NCI-H1092 (cell line): ENCODE measurements at places on chromosomes 3 and 15.

- no peak for DNase-seq
These were observed 394.9 kb upstream of the CFAP20DC start for GRCh38 chr3:59444676-59445075.

GRCh38 chr15:94177112-94177511 lies 54.2 kb upstream of the MCTP2 start:
- no peak for DNase-seq

GRCh38 chr3:39103791-39104552 lies 3.5 kb downstream of the GORASP1 start:
- DNase-seq = no peak

GRCh38 chr15:66923438-66923881 lies 141.9 kb upstream of the SMAD3 start:
- no peak for DNase-seq

DNA sequence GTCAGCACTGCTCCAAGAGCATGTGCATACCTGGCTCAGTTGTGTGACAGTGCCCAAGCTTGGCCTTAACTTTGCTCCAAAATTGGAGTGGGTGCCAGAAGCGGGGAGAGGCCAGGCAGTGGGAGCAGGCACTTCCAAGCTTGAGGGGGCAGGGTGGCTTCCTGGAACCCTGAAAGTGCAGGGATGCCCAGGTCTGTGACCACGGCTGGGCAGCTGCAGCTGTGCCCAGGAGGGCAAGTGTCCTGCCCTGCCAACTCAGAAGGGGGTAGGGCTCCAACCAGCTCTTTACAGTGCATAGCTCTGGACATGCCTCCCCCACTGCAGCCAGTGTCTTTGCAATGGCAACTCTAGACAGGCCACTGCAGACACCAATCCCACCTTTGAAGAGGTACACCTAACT lies 478.6 kb downstream of the OTOL1 start:
- DNase-seq = no peak

DNA sequence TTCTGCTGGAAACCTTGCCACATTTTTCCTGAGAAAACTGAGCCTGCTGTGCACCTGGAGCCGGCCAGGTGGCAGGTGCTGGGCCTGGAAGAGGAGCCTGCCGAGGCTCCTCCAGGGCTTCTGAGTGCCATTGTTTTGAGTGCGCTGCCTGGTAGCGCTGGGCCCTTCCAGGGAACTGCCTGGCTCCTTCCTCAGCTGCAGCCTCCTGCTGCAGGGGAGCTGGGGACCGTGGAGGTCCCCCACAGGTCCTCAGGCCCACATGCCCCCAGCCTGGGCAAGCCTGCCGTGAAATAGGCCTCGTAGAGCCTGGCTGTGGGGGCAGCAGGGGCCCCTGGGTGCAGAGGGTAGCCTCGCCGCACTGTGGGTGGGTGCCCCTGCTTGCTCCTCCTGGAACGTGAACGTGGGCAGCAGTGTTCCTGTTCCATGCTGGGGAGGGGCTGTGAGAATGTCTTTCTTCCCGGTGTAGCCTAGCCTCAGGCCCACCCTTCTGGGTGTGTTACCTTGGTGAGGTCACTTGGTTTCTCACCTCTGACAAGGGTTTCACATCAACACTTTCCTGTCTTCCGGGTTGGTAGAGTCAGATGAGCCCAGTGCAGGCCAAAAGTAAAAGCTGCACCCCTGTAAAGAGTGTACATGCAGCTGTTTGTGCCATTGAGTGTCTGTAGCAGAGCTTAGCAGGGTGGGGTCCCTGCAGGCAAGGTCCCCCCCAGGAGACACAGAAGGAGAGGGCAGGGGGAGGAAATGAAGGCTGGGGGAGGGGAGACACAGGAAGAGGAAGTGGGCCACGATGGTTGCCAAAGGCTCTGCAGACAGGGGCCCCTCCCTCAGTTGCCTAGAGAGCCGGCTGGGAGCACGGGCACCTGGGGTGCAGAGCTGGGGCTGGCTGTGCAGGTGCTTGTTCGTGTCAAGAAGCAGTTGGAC lies 34.5 kb downstream of the KLF13 start:
- DNase-seq = peak; percentile 8

- no peak for DNase-seq
These were observed 4.5 kb downstream of the OR5K2 start for GRCh38 chr3:98501863-98502576.

GRCh38 chr15:67690936-67691335 lies 134.4 kb upstream of the SKOR1 start:
- no peak for DNase-seq

DNA sequence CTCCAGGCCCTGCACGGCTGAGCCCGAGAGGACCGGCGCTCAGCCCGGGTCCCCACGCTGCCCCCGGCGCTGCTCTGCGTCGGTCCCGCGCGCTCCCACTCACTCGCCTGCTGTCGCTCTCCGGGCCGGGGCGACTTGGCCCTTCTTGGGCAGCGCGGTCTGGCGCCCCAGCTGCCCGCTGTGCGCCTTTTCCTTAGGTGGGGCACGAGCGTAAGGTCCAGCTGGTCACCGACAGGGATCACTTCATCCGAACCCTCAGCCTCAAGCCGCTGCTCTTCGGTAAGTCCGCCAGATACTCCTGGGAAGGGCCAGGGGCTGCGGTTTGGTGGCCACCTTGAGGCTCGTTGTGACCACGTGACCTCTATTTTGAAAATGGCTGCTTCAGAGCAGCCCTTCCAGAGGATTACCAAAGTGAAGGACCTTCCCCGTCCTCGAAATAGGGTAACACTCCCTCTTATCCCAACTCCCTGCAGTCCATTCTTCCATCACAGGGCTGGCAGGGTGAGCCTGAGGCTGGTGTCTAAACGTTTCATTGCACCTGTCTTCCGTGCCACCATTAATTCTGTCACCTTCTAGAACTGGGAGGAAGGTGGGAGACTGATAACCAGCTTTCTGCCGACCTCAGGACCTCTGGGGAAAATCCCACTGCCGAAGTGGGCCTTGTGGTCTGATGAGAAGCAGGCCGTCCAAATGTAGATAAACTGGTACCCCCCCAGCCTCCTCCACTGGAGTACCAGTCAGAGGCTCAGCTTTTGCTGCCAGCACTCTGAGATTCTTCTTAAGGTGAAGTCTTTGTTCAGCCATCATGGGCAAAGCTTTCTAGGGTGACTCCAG lies 812 bp downstream of the P4HTM start:
- no peak for DNase-seq
